GM04504 (cell line): ENCODE measurements at places on chromosomes 6 and 20.

DNA sequence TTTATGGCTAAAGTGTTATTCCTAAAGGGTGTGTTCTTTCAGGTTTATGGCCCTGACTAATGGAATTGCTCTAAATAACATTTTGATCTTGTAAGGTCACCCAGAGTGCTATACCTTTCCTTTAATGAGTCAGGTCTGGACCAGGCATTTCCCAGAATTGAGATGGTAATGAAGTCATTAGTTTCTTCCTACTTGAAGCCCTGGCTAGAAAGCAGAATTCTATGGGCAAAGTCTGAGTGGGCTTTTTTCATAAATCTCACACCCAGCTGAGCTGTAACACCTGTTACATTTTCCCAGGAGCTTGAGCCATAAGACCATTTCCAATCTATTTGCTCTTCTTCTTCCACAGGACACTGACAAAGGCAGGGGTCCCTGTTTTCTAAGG is 122.0 kb upstream of the ID4 start:
- DNase-seq: no peak

GRCh38 chr6:125227244-125227643 is 73.7 kb downstream of the TPD52L1 start:
- DNase-seq: no peak

GRCh38 chr6:3754776-3755175 is 3.3 kb upstream of the PXDC1 start:
- DNase-seq: no peak

- DNase-seq: no peak
These were observed 41.7 kb upstream of the TULP4 start for GRCh38 chr6:158270389-158271127.

DNA sequence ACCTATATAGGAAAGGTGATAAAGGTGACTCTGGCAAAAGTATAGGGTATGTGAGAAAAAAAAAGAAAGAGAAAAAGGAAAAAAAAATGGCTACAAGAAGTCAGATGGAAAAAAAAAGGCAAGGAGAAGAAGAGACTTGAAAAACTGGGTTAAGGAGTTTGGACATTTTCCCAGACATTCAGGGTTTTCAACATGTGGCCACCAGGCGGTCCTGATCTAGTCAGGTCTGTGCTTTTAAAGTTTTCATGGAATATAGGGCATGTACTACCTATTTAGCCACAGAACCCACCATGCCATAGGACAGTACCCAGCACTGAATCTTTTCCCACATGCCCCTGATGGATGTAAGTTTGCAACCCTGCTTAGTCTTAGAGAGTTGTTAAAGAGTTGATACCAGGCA is 433.7 kb downstream of the MAFB start:
- no peak for DNase-seq

- DNase-seq: no peak
These were observed 15.2 kb upstream of the NOP56 start for GRCh38 chr20:2637246-2637645.

- DNase-seq: no peak
These were observed 529.6 kb downstream of the ADGRB3 start for GRCh38 chr6:69164564-69165229.

GRCh38 chr6:143200167-143200770 is 139.6 kb downstream of the AIG1 start:
- no peak for DNase-seq

DNA sequence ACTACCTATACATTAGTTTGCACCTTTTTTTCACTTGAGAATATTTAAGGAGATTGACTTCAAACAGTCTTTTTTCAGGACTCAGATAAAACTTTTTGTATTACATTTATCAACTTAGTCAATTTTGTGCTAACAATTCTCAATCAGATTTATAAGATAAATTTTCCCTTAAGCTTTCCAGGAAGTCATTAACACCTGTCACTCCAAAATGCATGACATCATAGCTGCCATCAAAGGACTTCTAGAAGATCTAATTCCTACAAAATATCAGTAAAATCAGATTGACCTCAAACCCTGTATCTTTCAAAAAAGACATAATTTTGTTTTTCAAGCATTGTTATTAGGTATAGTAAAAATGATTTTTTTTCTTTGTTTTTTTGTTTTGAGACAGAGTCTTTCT is 9.9 kb downstream of the RFPL4B start:
- DNase-seq: no peak

- no peak for DNase-seq
These were observed 24.0 kb upstream of the LRRC1 start for GRCh38 chr6:53770780-53771249.

DNA sequence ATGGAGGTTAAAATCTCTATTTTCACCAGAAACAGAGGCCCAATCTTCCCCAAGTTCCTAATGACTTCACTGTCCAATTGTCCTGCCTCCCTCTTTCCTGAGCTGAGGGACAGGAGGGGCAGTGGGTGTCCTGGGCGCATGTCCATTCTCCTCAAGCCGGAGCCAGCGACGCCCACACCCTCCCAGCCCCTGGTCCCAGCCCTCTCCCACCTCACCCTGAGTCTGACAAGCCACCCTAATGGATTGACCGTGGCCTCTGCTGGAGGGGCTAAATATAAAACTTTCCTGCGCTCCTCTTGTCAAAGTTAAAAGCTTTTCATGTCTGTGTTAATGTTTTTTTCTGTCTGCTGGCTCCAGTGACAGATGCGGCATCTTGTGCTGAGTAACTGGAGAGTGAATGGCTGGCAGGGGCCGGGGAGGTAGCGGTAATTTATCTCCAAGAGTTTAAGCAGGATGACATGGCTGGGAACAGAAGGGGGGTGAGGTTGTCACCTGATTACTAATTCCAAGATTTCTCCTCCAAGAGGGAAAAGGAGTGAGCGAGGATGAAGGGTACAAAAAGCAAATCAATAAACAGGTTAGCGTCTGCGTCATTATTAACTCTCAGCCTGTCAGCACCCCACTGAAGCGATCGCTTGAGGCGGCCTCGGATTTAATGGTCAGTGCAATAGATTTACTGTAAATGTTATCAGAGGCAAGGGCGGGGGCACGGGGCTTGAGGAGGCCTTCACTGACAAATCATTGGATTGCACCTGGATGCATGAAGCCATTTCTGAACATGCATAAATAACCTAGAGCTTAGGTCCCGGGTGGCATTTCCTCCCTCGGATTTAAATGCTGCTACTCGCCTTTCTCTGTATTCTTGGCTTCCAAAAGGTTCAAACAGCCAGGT is 118.1 kb upstream of the MAFB start:
- DNase-seq: no peak

DNA sequence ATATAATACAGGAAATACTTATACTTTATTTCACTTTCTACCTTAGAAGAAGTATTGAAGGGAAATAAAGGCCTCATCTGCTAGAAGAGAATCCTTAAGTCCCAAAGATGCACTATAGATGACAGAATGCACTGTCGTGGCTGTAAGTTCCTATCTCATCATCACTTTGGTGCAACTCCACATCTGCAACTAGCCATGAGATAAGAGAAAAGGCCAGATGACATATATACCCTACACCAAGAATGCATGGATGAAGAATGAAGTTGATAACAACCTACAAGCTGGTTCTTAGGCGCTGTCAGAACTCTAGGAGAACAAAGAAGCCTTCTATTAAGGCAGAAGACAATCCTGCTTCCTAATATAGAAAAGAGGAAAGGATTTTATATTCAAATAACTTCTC is 11.6 kb upstream of the PLN start:
- no peak for DNase-seq

DNA sequence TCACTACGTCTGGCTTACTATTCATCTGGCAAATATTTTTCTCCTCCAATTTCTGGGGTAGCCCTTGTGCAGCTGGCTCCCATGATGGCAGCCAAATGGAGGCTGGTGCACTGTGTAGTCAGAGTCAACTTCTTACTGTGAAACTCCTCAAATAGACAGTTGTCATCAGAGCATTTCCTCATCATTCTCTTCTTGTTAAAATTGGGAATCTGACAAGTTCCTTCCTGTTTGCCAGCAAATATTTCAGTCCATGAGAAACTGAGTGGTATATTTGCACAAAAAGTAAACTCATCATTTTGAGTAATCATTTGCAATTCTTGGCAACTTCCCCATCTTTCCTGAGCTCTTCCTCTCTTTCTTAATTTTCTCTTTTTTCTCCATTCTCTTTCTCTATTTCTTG is 394.9 kb upstream of the RGS17 start:
- DNase-seq: no peak

GRCh38 chr6:135496800-135497411 is 634 bp downstream of the AHI1 start:
- no peak for DNase-seq

- DNase-seq: peak; percentile 62
These were observed 75.7 kb upstream of the CLDN20 start for GRCh38 chr6:155187994-155188706.

DNA sequence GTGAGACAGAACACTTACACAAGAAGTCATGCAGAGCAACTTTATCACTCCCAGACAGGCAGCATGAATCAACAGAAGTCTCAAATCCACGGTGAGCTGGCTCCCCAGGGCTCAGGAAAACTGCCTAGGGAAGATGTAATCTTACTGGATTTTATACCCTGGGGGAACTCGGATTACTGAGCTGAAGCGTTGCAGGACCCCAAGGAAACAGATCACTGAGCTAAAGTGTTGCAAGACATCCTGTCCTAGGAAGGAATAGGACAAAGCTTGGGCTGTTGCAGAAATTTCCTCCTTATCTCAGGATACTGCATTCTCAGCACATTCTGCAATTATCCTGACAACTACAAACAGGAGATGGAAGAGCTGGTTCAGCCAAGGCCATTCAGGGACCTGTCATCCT is 224.8 kb downstream of the TFAP2A start:
- no peak for DNase-seq

- no peak for DNase-seq
These were observed 10.3 kb downstream of the CEP85L start for GRCh38 chr6:118641042-118641441.

DNA sequence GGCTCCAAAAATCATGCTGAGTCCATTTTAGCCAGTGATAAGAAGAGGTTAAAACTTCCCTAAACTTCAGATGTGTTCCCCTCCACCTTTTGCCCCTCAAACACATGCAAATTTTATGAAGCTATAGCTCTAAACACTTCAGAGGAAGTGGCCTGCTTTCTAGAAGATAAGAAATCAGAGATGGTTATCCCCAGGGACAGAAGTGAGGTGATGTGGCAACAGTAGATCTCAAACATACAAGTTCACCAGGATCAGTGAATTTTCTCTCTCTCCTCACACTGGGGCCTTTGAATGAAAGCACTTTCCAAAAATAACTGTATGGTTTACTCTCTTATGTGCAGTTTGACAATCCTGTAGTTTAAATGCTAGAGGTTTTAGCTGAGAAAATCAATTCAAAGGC is 332.0 kb downstream of the BTBD9 start:
- DNase-seq: no peak

DNA sequence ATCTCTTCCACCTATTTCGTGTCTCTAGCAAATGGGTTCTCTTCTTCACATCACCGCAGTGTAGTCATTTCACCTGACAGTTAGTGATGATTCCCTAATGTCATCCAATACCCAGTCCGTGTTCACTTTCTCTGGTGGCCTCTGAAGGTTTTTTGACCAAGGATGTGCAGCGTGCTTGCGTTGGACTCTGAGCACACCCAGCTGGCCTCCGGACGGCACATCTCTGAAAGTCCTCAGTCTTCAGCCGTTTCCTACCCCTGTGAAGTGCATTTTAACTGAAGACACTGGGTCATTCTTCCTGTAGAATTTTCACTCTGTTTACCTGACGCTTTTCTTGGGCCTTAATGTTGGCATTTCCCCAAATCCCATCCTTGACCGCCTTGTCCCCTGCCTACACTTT is 98.7 kb downstream of the ERMARD start:
- DNase-seq: no peak

DNA sequence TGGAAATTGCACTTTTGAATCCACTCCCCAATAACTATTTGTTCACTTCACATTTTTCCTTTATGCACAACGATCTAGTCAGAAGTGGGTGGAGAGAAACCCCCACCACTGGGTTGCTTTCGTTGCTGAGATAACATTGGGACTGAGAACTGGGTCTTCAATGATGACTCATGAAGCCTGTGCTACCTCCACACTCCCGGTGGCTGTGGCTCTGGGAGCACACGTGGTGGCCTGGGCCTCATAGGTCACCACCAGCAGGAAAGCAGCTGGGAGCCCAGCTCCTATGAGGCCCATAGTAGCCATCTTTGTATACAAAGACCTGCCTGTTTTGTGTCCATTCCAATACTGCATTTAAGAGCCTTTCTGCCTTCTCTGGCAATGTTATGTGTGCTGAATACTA is 178.0 kb upstream of the SASH1 start:
- no peak for DNase-seq

DNA sequence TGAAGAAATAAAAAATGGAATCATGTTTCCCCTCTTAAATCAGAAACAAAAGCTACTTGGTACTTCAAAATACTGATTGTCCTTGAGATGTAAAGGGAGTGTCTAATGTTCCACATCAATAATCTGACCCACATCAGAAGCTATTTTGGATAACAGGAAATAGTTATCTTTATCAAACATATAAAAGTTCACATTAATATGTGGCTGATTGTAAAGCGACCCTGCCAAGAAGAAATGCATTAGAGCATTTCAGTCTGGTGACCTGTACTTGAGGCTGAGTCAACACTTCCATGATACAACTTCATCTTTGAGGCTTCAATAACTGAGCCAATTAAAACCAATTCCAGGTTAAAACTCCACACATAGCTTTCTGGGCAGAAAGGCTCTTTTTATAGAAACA is 31.8 kb downstream of the SYNE1 start:
- no peak for DNase-seq

DNA sequence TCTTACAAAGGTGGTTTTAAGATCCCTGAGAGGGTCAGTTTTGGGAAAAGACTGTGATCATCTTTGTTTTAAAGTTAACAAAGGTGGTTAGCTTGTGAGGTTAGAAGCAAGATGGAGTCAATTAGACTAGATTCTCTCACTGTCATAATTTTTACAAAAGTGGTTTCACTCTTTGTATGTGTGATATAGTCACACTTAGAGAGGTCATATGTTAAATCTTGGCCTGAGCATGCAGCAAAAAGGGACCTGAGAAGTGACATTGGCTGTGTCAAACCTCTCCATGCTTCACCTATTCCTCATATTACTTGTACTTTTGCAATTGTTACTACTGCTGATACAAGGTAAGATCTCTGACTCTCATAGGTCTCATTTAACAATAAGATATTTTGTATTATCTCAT is 368.0 kb downstream of the TBC1D32 start:
- no peak for DNase-seq

GRCh38 chr6:15877231-15877630 is 214.4 kb upstream of the DTNBP1 start:
- DNase-seq: no peak

- DNase-seq: no peak
These were observed 341.2 kb downstream of the CDKAL1 start for GRCh38 chr6:20875369-20875963.
